ENCODE measurements at places on chromosomes 4 and X.

GRCh38 chr4:153763404-153763803, 3.6 kb upstream of the RNF175 start:
- DNase-seq, result no peak

DNA sequence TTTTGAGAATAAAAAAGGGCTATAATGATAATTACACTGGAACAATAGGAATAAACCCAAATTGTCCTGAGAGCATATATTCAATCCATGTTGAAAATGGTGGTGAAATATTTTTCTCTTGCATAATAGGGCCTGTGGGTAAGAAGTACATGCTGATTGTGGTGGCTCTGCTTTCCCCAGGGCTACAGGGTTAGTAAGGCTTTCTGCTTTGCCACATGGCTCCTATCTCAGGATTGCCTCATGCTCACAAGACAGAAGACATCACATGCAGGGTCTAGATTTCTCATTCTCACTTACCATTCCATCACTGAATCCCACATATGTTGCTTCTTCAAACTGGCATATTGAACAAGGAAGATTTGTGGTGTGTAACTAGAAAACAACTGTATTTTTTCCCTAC, 12.4 kb upstream of the VEGFC start:
- no peak for DNase-seq

DNA sequence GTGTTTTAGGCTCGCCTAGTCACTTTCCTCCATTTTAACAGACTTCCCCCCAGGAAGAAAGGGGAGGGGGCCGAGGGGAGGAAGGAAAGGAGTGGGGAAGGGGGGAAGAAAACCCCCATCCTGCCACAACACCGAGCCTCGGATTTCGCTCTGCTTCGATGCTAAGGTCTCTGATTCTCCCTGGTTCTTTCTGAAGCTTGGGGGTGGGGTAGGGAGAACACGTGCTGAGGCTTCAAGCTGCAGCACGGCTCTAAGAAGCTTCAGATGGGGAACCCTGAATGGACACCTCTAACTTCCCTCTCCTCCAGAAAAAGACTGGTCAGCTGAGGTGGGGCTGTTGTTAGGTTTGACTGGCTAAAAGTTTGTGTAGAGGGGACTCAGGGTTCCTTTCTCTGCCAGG, 61.8 kb downstream of the RHOH start:
- DNase-seq, result no peak

GRCh38 chr4:54745031-54745770, 87.4 kb downstream of the KIT start:
- no peak for DNase-seq

DNA sequence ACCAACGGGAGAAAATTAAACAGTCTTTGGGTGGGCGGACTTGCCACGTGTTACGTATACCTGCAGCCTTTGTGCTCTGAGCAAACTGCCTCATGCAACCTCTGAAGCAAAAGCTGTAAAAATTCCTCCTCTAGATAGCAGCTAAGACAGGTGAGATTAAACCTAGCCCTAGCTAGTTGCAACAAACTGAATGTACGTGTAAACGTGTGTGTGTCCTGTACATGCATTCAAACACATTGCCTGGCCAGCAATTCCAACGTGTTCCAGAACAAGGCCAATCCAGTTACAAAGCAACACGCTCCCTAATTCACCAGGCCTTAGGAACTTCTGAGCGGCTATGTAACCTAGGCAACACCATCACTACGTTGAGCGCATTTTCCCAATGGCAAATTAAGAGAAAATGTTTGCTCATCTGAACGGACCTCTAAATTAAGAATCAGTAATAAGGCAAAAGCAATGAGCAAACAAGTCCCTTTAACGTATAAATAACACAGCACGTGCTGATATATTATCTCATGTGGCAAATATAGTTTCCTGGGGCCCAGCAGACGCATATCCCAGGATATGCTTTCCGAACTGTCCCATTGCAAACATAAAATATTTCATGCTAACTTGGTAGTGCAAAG, 792 bp downstream of the PPID start:
- peak; percentile 11 for DNase-seq
